Activated T-helper 1 cell treated with Interleukin-2 at 50 U/mL for 16 hours (primary cell): ENCODE measurements at places on chromosomes 5 and 9.

DNA sequence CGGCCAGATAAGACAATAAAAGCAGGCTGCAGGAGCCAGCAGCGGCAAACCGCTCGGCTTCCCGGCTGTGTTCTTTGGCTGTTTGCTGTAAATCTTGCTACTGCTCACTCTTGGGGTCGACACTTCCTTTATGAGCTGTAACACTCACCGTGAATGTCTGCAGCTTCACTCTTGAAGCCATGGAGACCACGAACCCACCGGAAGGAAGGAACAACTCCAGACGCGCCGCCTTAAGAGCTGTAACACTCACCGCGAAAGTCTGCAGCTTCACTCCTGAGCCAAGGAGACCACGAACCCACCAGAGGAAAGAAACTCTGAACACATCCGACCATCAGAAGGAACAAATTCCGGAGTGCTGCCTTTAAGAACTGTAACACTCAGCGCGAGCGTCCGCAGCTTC lies 451.7 kb downstream of the AGTPBP1 start:
- no peak for DNase-seq

DNA sequence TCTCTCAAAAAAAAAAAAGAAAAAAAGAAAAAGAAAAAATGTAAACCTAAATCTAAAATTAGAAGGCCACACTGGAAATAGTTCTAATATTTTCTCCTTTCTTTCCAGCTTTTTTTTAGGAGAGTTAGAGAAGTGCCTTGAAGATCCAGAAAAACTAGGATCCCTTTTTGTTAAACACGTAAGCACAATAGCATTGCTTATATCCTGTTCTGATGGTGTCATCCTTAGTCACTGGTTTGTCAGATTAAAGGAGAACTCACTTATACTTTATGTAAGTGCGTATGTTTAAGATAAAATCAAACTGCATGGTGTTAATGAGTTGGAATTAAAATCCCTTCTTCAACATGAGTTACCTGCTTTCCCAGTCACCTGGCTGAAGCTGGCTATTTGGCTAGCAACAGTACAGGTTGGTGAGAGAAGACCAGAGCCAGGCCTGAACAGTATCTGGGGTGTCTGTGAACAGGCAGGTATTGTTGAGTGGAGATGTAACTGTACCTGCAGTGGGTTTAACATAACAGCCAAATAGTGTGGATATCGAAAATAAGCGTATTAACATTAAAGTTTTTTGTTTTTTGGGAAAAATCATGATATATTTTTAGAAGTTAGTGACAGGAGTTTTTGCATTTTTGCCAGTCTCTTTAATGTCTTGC lies 104.7 kb upstream of the OTULINL start:
- DNase-seq = no peak

GRCh38 chr9:96751815-96752214 lies 26.1 kb downstream of the ZNF510 start:
- no peak for DNase-seq

- no peak for DNase-seq
Measured at GRCh38 chr9:35827486-35827885, 1.0 kb downstream of the FAM221B start.

DNA sequence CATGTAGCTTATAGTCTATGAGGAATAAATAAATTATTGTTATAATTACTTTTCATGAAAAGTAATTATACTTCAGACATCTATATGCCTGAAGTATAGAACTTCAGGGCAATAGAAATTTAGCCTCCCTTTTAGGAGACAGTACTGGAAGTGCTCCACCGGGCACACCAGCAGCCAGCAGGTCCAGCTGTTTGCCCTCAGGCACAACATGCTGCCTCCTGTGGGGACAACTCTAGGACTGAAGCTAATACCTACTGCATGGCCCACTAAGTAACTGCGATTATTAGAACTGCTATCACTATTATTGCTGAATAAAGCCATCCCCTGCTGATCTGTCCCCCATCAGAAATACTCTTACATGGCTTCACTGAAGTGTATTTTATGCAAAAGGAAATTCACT lies 329.6 kb downstream of the MED10 start:
- no peak for DNase-seq

DNA sequence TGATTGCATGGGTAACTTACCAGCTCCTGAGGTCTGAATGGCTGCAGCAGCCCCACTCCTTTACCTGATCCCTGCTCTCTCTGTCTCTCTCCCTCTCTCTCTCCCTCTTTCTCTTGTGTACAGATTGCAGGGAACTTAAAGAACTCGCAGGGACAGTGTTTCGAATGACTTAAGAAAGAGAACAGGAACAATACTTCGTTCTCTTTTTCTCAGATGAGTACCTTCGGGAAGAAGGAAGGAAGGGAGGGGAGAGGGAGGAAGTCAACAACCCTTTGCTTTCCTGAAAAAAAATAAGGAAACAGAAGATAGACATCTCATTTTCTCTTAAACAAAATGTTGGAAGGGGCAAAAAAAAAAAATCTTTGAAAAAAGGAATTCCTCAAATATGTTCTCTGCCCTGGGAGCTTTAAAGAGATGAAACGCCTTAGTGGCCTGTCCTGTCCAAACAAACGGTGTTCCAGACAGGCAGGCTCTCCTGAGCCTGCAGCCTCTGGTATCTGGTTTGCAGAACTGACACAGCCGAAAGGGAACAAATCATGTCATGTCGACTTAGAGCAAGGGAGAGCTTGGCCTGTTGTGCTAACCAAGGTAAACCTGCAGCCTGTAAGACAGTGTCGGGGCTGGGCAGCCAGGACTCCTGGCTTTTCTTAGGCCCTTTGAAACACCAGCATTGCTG lies at the start of gene ZNF366:
ZNF366 (minus strand) TSS at position 180 of the 676 bp plus-strand sequence. CDS start 45,914 bp downstream, outside the sequence.
- no peak for DNase-seq
